ENCODE measurements at places on chromosomes 11 and 22.

DNA sequence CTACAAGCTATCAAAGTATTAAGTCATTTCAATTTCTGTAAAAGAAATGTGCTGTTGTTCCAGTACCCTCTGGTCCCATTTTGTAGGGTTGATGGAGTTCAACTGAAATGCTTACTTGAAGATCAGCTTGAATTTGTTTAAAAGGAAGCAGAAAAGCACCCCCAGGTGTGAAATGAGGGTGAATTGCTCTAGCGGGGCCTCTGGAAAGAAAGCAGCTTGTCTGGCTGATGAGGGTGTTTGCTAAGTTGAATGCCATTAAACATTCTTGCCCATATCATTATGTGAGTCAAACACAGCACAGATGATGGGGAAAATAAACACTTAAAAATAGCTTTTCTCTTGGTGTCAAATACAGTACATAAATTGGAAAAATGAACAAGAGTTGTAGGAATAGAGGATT lies 280.3 kb downstream of the RAB38 start:
- no peak for DNase-seq

DNA sequence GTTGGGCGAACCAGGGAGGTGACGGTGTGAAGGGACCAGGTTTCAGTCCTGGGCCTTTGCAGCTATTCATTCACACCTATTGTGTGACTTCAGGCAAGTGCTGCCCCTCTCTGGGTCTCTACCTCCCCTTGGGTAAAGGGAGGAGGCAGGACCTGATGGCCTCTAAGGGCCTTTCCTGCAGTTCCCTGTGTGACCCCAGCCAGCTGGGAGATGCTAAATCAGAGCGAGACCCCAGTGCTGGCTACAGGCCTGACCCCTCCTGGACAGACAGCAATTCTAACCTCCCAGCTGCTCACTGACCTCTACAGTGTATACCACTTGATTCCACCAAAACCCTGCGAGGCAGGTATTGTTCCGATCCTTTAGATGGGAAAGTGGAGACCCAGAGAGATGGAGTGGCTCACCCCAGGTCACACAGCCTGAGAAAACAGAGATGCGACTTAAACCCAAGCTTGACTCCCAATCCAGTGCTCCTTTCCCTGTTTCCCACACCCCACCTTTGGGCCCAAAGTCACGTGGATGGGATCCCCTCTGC lies 6.2 kb downstream of the MAFF start:
- no peak for DNase-seq

DNA sequence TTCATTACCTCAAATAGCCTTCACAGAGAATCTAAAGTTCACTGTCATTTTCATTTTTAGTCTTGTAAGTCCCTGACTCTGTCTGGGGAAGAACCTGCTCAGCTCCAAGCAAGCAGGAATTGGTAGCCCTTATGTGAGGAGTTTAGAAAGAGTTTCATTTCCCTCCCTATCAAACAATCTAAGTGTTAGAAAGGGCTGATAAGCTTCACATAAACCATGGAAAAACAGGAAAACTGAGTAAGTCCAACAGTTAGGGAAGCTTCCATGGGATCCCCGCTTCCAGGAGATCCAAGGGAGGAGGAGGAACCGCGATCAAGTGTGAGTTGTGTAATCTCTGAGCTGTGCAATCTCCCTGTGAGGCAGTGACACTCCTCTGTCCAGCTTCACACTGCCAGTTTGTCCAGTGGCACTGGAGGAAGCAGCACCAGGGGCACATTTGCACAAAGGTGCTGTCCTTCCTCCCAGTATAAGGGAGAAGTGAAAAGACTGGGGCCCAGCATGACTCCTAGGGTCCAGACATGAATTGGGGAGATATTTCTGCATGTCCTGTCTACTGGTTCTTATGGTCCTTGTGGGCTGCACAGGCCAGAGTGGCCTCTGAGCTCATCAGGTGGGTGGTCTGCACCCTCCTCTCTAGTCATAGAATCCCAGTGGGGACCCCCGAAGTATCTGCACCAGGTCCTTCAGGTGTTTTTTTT lies 4.3 kb downstream of the PRAME start:
- DNase-seq, result no peak

- no peak for DNase-seq
Observed at GRCh38 chr11:30510750-30511149, 75.4 kb downstream of the MPPED2 start.

GRCh38 chr11:62611705-62612365 lies 740 bp downstream of the EML3 start:
- DNase-seq, result peak; percentile 86

Measured in sigmoid colon (tissue), 7 donors.